ENCODE measurements at places on chromosomes 1 and 21.

- DNase-seq: no peak
These were observed 12.4 kb downstream of the SLC30A1 start for GRCh38 chr1:211566431-211567025.

GRCh38 chr1:23803674-23804073 is 3.1 kb upstream of the GALE start:
- no peak for DNase-seq

- DNase-seq: no peak
These were observed 1.8 kb downstream of the ATP2B4 start for GRCh38 chr1:203628201-203629015.

DNA sequence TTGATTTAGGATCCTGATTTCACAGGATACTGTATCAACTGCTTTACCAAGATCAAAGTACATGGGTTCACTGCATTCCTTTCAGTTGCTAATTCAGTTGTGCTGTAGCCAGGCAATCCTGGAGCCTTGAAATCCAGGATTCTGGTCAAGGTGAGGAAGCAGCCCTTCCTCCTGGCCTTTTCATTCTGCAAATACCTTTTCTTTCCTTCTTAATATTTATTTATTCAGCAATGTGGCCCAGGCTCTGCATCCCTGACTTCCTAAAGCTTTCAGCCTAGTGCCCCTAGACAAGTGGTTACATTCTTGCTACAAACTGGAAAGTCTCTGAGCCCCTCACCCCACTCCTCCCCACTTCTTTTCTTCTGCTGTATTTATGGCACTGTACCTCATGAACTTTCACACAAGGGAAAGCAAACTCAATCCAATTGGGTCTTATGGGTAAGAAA is 16.2 kb downstream of the LRRC8D start:
- DNase-seq: no peak

DNA sequence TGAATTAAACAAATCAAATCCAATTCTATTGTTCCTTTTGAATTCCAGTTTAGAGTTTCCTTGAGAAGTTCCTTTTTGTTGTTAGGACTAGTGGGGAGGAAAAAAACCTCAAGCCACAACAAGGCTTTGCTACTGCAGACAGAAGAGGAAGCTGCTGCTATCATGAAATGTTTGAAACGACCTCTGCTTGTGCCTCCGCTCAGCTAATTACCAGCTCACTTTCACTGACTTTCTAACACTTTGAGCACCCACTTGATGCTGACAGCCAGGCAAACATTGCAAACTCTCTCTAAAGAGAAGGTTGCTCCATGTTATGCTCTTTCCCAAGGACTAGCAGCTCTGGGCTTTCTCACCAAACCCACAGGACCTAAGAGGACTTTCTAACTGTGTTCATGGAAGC is 203.9 kb upstream of the PROX1 start:
- DNase-seq: no peak

DNA sequence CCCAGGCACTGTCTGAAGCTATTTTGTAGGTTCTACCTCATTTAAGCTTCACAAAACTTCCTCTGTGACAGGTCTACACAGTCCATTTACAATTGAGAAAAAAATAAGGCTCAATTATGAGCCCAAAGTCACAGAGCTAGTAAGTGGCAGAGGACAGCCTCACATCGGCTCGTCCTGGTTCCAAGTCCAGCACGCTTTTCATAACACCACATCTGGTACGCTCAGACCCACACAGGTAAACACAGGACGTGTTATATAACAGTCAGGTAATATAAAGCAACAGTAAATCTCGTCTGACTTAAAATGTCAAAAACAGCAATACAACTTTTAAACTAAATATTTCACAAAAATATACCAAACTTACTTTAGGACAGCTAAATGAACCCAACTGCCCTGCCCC is 13.1 kb downstream of the JAK1 start:
- DNase-seq: no peak

DNA sequence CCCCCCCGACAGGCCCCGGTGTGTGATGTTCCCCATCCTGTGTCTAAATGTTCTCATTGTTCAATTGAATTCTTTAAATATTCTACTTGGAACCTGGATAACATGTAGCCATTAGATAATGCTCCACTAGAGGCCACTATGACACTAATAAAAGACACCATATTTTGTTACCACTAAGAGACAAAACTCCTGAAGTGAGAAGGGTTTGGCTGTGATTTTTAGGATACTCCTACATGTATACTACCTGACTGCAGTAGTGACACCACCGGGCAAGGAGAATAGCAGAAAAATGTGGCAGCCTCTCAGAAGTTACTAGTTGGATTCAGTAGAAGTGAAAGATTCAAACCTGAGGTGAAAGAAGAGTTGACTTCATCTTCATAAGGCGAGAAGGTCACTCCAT is 36.0 kb downstream of the F5 start:
- no peak for DNase-seq

- DNase-seq: no peak
These were observed 64.1 kb upstream of the RNPC3 start for GRCh38 chr1:103461161-103462105.

GRCh38 chr1:9728451-9729295 is 77.1 kb downstream of the PIK3CD start:
- peak; percentile 20 for DNase-seq

GRCh38 chr1:1117469-1117831 is 1.6 kb upstream of the C1orf159 start:
- DNase-seq: no peak

- no peak for DNase-seq
These were observed 10.0 kb upstream of the C1orf115 start for GRCh38 chr1:220680085-220680687.

DNA sequence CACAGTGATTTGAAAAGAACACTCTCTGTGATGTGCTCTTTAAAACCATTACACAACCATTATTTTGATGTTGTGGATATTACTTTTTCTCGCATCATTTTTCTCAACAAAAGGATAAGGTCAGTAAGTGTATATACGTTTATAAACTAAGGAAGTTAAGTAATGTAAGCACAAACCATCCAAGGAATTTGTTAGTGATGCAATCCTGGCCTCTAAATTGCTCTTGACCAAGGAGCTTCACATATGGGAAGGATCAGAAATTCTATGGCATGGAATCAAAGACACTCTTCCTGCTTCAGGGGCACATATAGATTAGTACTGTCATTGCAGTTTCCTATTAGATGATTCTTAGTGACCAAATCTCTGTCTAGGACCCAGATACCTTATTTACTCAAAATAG is 3.6 kb upstream of the PPP2R5A start:
- no peak for DNase-seq

All from stimulated activated CD4-positive, alpha-beta T cell treated with anti-CD3 and anti-CD28 coated beads, TNF-alpha, amount 100 ng/mL, for 4 hours (primary cell).